ENCODE measurements at places on chromosomes 1 and 21. TPM values are rescaled to one million over a fixed set of nuclear protein-coding genes. Genes with fewer than 3 reads are reported as not detected.

SORT1 gene
- 55.1 TPM for total RNA-seq

XPR1 gene
- 18.8 TPM for total RNA-seq

SAMSN1 gene
- total RNA-seq: 7.5 TPM

CFHR5 gene
- not detected for total RNA-seq

FCRL3 gene
- total RNA-seq: not detected

COL24A1 gene
- 8.6 TPM for total RNA-seq

CR1L gene
- total RNA-seq: not detected

DNA sequence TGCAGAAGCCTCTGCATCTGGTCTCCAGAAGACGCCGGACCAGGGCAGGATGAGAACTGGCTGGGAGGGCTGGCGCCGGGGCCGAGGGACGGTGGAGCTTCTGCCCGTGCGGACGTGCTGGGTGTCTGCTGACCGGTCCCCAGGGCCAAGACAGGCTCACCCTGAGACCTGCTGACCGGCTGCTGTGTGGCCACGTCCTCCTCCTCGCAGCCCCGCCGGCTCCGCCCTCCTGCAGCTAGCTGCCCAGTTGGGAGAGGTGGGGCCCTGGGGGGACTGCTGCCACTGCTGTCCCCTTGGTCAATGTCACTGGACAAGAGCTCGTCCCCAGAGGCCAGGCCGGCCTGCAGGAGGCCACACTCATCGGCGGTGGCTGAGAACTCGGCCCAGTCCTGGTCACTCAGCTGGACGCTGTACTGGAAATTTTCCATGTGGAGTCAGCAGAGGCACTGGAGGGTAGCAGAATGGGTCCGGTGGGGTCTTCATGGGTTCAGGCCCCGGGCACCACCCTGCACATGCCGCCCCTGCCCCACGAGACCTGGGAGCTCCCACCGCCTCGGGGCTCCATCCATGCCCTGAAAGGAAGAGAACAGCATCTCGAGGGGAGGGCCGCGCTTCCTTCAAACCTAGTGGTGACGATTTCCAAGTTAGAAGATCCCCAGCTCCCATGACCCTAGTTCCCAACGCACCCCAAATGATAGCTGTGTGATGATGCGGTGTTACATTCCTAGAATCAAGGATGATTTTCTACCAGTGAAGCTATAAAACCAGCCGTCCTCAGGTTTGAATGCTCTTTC is 1.1 kb downstream of the PERM1 start:
- no peak for DNase-seq

GRCh38 chr1:176802316-176802715 is 339.3 kb downstream of the PAPPA2 start:
- no peak for DNase-seq

GRCh38 chr1:18912550-18912949 is 10.2 kb upstream of the ALDH4A1 start:
- no peak for DNase-seq

GRCh38 chr1:198764748-198765147 is 125.9 kb downstream of the PTPRC start:
- no peak for DNase-seq

DNA sequence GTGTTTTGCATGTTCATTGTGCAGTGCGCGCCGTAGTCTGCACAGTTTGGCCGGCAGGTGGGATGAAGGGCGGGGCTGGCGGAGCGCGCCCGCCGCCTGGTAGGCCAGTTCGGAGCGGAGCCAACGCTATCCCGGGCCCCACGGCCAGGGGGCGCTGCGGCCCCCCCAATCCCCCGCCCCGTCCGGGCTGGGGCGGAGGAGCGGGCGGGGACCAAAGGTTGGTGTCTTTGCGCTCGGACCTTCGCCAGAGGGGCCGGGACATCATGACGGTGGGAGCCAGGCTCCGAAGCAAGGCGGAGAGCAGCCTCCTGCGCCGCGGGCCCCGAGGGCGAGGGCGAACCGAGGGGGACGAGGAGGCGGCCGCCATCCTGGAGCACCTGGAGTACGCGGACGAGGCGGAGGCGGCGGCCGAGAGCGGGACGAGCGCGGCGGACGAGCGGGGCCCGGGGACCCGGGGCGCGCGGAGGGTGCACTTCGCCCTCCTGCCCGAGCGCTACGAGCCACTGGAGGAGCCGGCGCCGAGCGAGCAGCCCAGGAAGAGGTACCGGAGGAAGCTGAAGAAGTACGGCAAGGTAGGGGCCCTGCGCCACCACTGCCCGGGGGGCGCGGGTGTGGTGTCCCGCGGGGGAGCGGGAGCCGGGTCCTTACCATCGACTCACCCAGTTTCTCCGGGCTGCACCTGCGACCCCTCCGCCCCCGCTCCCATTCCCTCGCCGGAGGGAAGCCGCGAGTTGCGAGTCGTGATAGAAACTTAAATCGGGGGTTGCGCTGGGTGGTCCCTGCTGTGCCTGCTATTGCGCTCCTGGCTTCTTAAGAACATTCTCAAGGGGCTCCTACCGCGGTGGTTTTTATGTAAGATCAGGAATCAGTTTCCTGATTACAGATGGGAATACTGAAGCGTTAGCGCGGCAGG is at the start of gene C1orf115:
Gene C1orf115 (plus strand): TSS at position 224 of the 913 bp plus-strand sequence. CDS start 40 bp downstream, at position 264.
- peak; percentile 87 for DNase-seq

GRCh38 chr1:55364216-55364615 is 149.1 kb upstream of the USP24 start:
- no peak for DNase-seq

- DNase-seq: no peak
These were observed 17.5 kb downstream of the RSPH1 start for GRCh38 chr21:42478504-42478903.

DNA sequence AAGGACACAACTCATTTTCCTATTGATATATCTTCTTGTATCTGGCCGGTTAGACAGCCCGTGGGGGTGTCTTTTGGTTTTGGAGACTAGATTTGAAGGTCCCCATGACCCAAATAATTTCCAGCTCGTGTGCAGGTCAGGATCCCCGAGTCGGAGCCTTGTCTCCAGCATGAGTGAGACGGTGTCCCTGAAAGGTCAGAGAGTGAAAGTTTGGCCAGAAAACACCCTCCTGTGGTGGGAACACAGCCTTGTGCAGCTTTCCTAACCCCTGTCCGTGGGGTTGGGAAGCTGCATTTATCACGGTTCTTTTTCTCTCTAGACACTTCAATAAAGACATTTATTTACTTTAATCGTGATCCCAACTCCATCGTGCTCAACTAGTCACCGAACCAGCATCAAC is 17.6 kb downstream of the COQ8A start:
- no peak for DNase-seq

DNA sequence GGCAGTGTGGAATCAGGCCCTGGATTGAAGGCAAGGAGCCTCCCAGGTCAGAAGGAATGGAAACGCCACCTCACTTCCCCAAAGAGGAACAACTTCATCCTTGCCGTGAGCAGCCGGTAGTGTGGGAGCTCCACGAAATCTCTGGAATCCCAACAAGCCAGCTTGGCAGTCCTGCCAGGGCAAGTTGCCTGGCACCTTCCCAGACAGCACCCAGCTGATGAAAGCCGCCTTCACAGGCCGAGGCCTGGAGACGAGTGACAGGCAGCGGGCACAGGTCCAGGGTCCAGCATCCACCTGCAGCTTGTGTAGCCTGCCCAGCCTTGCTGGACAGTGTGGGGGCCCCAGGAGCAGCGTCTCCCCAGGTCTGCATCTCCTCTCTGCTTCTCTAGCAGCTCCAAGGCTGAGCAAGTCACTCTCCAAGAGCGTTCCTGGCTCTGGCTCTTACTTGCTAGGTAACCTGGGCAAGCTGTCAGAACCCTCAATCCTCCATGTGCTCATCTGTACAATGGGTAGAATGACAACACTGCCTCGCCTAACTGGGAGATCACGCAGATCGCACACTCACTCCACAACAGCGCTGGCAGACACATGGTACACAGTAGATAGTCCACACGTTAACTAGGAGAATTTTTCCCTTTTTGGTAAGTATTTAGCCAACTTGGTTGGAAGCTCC is 43.0 kb downstream of the ACOT7 start:
- DNase-seq: peak; percentile 72

DNA sequence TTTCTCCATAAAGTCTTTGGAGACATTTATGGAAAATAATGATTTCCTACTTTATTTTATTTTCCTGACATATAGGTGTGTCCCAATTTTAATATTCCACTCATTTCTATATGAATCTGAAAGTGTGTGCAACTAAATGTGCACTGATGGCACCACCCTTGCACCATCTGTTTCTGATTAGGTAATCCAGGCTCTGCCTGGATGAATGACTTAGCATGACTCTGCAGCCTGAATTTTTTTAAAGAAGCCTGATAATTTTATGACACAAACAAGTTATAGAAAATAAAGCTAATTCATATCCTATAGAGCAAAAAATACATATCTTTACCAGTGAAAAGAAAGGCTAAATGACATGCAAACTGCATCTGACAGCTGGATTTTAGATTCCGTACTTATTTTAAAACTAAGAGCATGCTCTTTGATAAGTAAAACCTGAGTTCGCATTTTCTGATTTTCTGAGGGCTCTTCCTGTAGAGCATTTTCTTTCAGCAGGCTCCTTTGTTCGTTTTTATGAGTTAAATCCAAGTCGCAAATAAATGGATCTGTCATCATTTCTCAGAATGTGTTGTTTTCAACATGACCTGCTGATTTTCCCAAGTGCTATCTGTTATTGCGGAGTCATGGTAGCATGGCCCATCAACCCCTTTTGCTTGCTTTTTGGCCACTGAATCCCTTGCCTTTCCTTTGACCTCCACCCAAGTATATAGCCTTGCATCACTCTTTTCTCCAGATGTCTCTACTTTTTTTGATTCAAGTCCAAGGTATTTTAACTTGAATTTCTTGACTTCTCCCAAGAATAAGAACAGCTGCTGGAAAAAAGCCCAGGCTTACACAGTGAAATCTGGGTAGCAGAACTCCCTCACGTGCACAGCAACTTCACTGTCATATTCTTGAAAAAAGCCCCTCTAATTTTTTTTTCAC is 52.8 kb upstream of the LYPLAL1 start:
- DNase-seq: peak; percentile 80

DNA sequence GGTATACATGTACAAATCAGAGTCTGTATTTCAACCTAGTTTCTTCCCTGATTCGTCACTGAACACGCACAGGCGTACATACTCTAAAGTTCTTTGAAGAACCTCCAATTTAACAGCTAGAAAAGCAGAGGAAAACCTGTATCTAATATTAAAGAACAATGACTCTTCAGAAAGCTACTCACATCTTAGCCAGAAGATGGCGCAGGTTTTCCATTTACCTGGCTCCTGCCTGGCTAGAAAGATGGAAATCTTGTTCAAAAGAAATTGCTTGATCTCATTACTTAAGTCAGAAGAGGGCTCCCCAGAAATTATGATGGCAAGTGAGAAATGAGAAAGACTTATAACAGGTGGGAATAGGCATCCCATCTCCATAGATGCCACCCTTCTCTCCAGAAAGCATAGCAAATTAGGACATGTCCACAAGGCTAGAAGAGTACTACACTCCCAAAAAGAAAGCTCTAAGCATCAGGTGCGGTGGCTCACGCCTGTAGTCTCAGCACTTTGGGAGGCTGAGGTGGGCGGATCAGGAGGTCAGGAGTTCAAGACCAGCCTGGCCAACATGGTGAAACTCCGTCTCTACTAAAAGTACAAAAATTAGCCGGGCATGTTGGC is 19.0 kb upstream of the L1TD1 start:
- DNase-seq: no peak
